ENCODE measurements at places on chromosomes 1 and 21.

- DNase-seq: no peak
Observed at GRCh38 chr1:17591814-17592430, 52.4 kb downstream of the ARHGEF10L start.

DNA sequence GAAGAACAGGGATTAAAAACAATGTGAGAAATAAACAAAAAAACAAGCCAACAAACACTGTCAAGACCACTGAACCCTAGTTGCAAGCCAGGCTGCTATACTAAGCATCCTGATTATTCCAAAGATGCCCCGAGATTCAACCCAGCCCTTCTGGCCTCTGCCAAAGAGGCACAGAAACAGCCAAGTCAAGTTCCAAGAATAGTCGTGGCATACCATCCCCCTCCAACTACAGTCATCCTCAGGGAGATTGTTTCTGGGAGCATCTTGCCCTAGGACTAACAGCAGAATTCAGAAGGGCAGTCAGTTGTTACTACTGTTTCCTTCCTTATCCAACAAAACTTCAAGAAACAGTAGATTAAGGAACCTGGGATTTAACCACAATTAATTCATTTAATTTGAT lies 52.3 kb downstream of the ABL2 start:
- DNase-seq: peak; percentile 64

DNA sequence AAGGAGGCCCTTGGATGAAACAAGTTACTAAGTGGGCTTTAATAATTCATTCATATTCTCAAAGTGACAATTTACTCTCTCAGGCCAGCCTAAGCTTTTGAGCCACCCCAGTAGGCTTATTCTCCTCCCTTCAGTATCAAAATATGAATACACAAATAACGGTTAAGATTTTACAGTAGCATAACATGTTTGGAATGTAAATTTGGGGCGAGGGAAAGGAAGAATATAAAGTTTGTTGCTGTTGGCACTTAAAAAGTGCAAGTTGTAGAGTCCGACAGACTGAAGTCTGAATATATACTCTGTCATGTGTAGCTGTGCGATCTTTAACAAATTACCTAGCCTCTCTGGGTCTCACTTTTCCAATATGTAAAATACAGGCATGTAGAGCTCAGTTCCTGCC lies 22.6 kb upstream of the MYSM1 start:
- no peak for DNase-seq

GRCh38 chr1:119966681-119967080 lies 70.4 kb upstream of the ADAM30 start:
- no peak for DNase-seq

GRCh38 chr21:44704636-44705001 lies 6.8 kb downstream of the TSPEAR start:
- DNase-seq: no peak

DNA sequence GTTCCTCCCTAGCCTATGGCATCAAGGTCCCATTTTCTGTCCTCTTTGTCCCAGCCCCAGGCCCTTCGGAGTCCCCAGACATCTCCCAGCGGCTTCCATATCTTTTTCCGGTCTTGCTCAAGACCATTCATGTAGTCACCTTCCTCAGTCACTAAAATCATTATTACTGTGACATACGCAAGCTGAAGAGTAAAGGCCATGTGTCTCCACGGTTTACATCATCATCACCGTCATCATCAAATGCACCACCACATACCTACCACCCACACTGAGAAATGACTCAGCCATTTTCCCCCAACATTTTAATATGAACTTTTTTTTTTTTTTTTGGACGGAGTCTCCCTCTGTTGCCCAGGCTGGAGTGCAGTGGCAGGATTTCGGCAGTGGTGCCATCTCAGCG lies 43.4 kb downstream of the FHAD1 start:
- DNase-seq: no peak

DNA sequence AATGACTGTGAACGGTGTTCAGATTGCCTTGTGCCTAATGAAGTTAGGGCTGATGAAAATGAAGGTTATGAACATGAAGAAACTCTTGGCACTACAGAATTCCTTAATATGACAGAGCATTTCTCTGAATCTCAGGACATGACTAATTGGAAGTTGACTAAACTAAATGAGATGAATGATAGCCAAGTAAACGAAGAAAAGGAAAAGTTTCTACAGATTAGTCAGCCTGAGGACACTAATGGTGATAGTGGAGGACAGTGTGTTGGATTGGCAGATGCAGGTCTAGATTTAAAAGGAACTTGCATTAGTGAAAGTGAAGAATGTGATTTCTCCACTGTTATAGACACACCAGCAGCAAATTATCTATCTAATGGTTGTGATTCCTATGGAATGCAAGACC lies 96.6 kb downstream of the ZFYVE9 start:
- peak; percentile 13 for DNase-seq

DNA sequence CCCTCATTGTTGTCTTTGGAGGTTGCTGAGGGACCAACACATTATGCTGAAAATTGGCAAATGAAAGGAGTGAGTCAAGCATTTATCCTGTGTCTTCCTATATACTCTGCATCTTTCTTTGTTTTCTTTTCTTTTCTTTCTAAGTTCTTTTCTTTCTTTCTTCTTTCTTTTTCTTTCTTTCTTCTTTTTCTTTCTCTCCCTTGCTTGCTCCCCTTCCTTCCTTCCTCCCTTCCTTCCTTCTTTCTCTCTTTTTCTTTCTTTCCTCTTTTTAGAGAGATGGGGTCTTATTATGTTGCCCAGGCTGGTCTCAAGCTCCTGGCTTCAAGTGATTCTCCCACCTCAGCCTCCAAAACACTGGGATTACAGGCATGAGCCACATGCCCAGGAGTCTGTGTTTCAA lies 28.3 kb upstream of the COX20 start:
- DNase-seq: no peak

- no peak for DNase-seq
Observed at GRCh38 chr1:243731301-243731891, 118.6 kb downstream of the AKT3 start.

- no peak for DNase-seq
Observed at GRCh38 chr1:103283371-103283770, 175.0 kb upstream of the COL11A1 start.

DNA sequence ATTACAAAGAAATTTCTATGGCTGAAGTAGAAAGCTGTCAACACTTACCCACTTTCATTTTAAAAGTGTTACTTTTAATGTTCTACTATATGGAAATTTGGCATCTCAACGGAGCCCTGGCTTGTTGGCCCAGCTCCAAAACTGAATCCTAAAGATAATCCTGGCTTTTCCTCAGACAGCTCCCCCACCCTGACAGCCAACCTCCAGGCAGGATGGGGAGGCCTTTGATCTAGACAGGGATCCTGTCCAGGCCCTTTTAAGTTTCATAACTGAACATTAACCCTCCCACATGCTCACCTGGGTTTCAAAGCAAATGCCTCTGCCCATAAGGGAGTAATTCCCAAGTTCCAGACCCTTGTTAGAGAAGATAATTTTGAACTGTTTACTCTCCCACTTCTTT lies 99.3 kb upstream of the RALGPS2 start:
- DNase-seq: no peak

- DNase-seq: no peak
Observed at GRCh38 chr1:195328102-195328501, 1280.1 kb downstream of the KCNT2 start.

DNA sequence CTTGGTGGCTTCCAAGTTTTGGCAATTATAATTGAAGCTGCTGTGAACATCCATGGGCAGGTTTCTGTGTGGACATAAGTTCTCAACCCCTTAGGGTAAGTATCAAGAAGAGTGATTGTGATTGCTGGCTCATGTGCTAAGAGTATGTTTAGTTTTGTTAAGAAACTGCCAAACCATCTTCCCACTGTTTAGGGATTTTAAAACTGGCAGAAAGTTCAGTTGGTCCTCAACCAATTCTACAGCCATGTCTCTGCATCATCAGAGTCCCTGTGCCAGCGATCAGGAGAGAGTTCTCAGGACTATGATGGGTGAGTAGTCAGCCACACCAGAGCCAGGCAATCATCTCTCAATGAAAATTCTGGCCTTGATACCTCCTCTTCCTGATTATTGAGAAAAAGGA lies 193.8 kb downstream of the ZC3H11B start:
- no peak for DNase-seq

- DNase-seq: peak; percentile 84
Observed at GRCh38 chr1:171645553-171646248, 6.8 kb downstream of the MYOC start.

DNA sequence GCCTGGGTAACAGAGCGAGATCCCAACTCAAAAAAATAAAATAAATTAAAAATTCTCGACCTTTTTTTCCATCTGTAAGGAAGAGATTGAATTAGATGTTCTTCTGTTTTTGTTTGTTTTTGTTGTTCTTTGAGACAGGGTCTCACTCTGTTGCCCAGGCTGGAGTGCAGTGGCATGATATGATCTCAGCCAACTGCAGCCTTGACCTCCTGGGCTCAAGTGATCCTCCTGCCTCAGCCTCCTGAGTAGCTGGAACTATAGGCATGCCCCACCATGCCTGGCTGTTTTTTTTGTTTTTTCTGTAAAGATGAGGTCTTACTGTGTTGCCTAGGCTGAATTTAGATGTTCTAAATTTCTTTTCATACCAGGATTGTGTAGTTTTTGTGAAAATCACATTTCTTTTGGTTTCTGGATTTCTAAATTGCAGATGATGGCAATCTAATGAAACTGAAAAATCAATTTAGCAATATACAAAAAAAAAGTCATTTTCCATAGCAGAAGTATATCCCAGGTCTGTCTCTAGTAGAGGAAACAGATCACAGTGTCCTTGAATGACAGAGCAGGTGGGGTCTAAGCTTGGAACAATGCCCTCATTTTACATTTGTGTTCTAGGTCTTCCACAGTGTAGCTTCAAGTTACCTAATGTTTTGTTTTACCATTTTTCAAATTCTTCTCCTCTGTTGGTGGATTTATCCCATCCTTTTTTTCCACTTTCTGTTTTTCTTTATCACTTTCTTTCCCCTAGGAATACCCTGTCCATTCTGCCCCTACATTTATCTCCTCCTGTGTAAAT lies 20.3 kb downstream of the ZYG11A start:
- DNase-seq: no peak

GRCh38 chr1:185787238-185787637 lies 53.0 kb downstream of the HMCN1 start:
- DNase-seq: no peak

- no peak for DNase-seq
Observed at GRCh38 chr1:184865831-184866230, 108.5 kb downstream of the NIBAN1 start.

GRCh38 chr1:68347415-68347814 lies 102.3 kb downstream of the RPE65 start:
- no peak for DNase-seq

DNA sequence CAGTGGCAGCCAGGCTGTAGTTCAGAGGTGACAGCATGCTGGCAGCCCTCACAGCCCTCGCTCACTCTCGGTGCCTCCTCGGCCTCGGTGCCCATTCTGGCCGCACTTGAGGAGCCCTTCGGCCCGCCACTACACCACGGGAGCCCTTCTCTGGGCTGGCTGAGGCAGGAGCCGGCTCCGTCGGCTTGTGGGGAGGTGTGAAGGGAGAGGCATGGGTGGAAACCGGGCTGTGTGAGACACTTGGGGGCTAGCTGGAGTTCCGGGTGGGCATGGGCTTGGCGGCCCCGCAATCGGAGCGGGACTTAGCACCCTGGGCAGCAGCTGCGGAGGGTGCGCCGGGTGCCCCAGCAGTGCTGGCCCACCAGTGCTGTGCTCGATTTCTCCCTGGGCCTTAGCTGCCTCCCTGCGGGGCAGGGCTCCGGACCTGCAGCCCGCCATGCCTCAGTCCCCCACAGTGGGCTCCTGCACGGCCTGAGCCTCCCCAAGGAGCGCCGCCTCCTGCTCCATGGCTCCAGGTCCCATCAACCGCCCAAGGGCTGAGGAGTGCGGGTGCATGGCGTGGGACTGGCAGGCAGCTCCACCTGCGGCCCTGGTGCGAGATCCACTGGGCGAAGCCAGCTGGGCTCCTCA lies 396.8 kb downstream of the FAM72C start:
- no peak for DNase-seq

DNA sequence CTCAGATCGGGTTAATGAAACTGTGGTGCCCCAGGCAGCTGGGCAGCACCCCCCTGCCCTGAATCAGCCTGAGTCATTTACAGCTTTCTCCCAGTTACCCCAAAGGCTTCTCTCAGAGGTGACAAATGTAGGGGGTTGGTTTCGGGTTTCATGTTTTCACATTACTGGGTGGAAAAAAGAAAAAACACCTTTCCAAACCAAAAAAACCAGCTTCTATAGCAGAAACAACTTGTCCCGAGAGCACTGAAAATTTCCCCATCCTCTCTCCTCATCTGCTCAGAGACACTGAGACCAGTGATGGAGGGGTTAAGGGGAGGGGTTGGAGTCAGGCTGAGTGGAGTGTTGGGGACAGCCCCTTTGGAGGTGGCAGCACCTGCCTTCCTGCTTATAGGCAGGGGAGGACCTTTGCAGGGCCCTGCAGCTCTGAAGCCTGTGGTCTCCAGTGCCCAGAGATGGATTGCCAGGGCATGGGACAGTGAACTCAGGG lies 15.6 kb downstream of the UTP11 start:
- DNase-seq: no peak

DNA sequence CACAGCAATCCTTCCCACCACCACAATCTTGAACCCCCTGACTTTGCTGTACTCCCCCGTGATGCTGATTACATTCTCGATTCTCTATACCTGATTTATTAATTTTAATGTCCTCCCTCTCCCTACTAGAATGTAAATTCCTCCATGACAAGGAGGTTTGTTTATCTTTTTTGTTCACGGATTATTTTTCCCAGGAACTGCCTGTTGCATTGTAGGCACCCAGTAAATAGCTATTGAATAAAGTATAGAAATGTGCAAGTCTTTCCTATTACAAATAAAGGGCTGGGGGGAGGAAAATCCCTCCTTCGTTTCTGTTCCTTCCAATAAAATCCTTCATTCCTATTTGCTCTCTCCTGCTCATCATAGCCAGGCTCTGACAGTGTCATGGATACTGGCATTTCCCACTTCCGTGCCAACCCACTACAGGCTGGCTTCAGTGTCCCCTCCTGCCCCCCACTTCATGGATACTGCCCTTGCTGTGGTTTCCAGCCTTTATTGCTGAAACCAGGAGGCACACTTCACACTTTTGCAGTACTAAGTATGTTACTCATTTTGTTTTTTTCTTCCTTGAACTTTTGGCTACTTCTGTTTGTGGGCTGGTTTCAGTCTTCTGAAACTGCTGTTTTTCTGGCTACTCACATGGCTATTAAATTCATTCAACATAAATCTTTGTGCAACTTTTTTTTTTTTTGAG lies 7.5 kb downstream of the KIF1B start:
- peak; percentile 55 for DNase-seq

- DNase-seq: peak; percentile 17
Observed at GRCh38 chr1:86352086-86352485, 44.0 kb downstream of the ODF2L start.

- peak; percentile 47 for DNase-seq
Observed at GRCh38 chr1:207463021-207463420, 8.9 kb downstream of the CR2 start.

- DNase-seq: no peak
Observed at GRCh38 chr1:181312946-181313345, 170.4 kb upstream of the CACNA1E start.

DNA sequence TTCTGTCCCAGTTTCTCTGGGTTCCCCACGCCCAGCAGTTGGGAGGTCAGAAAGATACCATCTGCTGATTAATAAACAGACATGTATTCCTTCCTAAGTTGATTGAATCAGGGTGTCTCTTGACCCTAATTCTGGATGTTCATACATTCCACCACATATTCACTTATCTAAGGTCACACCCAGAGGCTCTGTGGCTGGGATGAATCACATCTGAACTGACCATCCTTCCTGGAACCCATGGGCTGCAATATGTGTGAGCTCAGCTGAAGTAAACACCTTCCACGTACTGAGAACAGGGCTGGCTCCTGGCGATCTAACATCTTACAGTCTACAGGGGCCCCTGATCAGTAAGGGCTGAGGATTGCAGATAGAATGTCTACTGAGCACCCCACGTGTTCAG lies 20.5 kb upstream of the TRABD2B start:
- DNase-seq: no peak

GRCh38 chr1:210633140-210633539 lies 304.4 kb downstream of the HHAT start:
- DNase-seq: no peak

Data from AG08395 (cell line).